ENCODE measurements at places on chromosomes 5 and 9.

GRCh38 chr5:34657274-34657921 lies 1.3 kb downstream of the RAI14 start:
- no peak for DNase-seq

GRCh38 chr9:14994738-14995137 lies 84.5 kb upstream of the FREM1 start:
- DNase-seq, result no peak

DNA sequence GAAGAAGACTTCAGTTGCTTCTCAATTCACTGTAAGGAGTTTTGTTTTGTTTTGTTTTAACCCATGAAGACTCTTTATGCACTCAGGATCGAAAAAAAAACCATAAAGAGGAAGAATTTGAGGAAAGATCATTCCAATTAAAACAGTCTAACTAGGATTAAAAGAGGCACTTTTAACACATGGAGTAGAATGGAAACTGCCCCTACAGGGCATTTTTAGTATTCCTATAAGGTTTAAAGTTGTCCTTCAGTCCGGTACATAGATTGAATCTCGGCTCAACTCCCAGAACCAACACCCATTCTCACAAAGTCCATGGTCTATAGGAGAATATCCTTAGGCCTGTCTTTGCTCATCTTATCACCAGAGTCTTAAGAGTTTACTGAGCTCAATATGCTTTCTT lies 469.6 kb downstream of the DTWD2 start:
- no peak for DNase-seq

- no peak for DNase-seq
Measured at GRCh38 chr9:117135501-117136098, 279.3 kb downstream of the ASTN2 start.

GRCh38 chr9:18297056-18297841 lies 176.7 kb upstream of the ADAMTSL1 start:
- no peak for DNase-seq

- peak; percentile 93 for DNase-seq
Measured at GRCh38 chr5:43514816-43515677, at the start of gene C5orf34. Gene C5orf34, minus strand, starts transcription at chr5:43515148. Its CDS starts 5,809 bp downstream, at chr5:43509339.

DNA sequence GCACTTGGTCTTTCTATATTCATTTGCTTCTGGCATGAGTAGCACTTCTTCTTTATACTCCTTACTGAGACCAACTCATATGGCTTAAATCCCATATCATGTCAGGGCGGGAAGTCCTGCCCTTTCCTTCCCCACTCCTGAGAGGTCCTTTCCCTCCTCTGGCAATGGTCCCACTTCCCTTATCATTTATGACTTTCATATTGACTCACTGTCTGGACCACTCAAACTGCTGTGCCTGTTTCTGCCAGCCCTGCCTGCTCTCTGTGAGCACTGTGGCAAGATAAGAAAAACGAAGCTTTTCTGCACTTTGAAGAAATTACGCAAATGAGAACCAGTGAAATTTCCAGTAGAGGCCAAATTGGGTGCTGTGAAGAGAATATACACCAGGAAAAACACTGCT lies 58.1 kb downstream of the ZNF474 start:
- no peak for DNase-seq

DNA sequence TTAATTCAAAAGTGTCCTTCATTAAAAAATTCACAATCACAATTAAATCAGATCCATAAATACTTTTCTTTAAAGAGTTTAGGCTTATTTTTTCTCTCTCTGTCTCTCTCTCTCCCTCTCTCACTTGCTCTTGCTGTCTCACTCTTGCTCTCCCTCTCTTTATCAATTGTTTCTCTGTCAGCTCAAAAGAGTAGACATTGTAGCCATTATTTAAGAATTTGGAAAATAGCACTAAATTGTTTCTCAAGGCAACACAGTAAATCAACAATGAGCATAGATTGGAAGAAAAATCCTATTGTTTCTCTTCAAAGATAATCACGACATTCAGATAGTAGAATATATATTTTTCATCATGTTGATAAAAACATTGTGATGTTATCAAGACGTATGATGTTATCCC lies 1114.0 kb downstream of the PTPRD start:
- no peak for DNase-seq

DNA sequence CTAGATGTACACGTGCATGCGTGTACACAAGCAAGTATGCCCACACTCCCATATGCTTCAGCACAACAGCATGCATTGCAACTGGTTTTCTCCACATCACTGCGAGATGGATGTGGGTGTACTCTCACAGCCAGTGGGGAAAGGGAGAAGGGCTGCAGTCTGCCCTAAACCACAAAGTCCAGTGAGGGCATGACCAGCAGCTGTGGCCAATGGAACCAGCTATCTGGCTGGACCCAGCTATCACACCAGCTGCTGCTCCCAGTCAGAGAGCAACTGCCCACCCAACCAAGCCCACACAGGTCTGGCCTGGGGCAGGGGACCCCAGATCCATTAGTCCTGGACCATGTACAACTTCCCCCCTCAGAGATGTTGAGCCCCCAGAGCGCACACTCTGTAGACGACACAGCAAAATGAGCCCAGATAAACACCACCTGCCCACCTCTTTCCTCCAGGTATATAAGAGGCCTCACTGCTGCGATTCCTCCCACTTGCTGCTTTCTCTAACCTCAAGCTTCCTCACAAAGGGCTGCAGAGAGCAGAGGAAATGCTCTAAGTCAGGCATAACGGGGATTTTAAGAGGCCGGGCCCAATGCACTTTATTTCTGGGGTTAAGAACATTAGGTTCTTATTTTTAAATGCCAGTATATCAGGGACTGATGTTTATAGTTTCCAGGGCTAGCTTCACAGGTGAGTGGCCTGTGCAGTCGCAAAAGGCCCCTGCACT lies 39.0 kb downstream of the SHB start:
- no peak for DNase-seq

DNA sequence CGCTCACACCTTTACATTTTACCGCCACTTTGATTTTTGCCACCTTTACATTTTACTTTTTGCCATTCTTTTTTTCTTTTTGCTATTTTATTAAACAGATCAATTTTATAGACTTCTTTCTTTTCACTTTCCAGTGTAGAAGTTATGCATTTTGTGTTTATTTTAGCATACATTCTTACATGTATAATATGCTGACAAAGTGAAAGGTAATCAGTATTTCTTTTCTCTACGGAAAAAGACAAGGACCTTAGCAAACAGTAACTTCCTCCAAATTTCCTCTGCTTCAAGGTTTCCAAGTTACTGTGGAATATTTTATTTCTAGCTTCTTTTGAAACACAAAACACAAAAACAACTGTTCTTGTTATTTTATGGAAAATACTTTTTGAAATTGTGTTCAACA lies 97.0 kb downstream of the CEMIP2 start:
- DNase-seq, result no peak

DNA sequence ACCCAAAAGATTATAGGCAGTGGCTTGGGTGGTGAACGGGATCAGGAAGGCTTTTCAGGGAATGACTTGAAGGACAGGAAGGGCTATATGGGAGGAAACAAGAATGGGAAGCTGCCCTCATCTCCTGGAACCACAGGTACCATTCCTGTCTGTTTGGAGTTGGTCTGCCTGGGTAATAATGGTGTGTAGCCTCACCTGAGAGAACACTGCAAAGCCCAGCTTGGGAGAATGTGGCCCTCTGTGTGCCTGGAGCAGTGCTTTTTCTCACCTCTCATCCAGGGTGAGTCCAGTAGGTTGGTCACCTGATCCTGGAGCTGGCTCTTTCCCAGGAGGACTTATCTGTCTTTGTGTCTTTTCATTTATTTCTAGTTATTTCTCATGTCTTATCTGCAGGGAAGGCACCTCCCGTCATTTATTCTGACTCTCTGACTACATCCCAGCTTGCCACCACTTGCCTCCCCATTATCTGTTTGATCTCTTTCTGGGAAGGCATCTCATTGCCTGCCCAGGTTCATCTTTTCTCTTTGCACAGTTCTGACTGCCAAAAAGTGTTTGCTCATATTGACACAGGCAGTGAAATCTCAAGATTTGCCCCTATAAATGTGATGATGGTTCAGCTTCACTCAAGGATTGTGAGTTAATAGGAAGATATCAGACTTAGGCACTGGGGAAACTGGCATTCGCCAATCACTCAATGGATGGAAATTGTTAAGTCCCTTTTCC lies 22.5 kb upstream of the OR2S2 start:
- no peak for DNase-seq

GRCh38 chr9:18349530-18349929 lies 124.4 kb upstream of the ADAMTSL1 start:
- no peak for DNase-seq

GRCh38 chr5:59665086-59665831 lies 228.3 kb downstream of the PDE4D start:
- DNase-seq, result no peak

GRCh38 chr9:8014997-8015682 lies 215.6 kb upstream of the DMAC1 start:
- no peak for DNase-seq

GRCh38 chr9:33868440-33868973 lies 51.5 kb downstream of the UBE2R2 start:
- no peak for DNase-seq

- no peak for DNase-seq
Measured at GRCh38 chr5:111582993-111583601, 70.8 kb upstream of the STARD4 start.

DNA sequence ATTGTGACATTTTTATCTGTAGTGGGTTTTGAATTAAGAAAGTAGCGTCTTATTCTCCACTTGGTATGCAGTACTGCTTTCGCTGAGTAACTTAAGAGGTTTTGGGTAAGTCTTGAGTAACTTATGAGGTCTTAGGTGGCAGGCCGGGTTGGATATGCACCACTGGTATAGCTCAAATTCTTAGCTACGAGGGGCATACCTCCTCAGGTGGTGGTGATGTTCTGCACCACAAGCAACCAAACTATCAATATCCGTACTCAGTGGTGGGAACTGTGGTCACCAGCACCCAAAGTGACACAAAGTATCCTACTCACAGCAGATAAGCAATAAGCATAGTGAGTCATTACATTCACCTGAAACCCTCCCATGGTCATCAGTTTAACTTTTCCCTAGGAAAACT lies 13.7 kb downstream of the SMC2 start:
- no peak for DNase-seq

GRCh38 chr5:64839936-64840335 lies 71.2 kb downstream of the CWC27 start:
- DNase-seq, result no peak

GRCh38 chr9:32954642-32955041 lies 46.8 kb downstream of the APTX start:
- no peak for DNase-seq

DNA sequence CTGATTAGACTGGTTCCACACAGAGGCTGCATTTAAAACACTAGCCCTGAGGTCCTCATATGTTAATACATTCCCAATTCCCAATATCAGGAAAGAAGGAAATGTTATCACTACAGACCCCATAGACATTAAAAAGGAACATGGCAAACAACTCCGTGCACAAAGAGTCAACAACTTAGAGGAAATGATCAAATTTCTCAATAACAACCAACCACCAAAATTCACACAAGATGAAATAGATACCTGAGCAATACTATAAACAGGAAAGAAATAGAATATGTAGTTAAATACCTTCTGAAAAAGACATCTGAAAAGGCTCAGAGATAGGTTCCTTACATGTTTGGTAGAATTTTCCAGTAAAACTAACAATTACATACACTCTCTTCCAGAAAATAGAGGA lies 28.9 kb downstream of the SEMA4D start:
- no peak for DNase-seq

- no peak for DNase-seq
Measured at GRCh38 chr9:135152614-135153334, 65.3 kb downstream of the OLFM1 start.

DNA sequence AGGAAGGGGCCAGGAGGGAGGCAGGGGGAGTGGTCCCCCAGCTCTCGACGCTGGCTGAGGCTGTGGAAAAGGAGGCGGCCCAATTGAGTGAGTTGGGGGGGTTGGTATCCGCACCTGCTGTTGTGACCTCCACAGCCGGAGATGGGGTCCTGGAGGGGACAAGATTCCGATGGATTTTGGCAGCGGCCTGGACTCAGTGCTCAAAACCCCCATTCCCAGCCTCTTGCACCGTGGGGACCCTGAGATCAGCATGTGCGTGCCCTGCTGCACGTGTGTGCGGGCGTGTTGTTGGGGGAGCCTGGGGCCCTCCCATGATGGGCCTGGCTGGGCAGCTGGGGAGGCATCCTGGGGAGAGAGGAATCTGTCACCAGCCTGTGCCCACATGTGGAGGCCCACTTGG lies 15.0 kb downstream of the CNTFR start:
- no peak for DNase-seq

GRCh38 chr5:78411586-78411985 lies 51.2 kb downstream of the SCAMP1 start:
- no peak for DNase-seq

DNA sequence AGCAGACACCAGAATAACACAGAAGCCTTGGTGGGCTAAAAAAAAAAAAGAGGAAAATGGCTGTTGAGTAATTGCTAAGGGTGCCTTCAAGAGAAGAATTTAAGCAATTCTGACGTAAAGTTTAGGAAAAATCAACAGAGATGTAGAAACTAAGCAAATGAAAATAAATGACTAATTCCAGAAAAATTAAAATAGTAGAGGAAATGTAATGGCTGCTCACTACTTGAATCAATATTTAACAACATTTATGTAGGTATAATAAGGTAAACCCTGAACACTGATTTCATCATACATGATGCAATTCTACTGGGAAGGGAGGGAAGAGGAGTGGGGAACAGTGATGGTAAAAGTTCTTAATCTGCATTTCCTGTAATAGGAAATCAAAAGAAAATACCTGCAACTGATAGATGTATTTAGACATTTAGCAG lies 41.4 kb downstream of the PUM3 start:
- no peak for DNase-seq

DNA sequence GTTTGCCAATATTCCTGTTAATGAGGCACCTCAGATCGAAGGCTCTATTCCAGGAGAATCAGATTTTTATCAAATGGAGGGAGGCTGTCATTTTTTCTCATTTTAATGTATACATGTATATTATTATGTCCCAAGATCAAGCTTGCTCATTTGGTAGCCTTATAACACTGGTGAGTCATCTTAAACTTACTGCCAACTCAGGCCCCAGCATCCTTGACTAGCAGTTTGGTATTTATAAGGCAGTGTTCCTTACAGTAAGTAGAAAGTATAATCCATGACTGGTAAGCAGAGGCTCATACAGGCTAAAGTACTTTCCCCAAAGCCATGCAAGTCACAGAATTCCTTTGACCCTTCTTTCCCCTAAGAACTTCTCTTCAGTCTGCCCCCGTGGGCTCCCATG lies 90.7 kb upstream of the NR3C1 start:
- no peak for DNase-seq

GRCh38 chr9:131276094-131276888 lies at the start of gene FAM78A:
Gene FAM78A, minus strand, starts transcription at chr9:131276510. Its CDS starts 331 bp downstream, at chr9:131276179.
- DNase-seq, result no peak

DNA sequence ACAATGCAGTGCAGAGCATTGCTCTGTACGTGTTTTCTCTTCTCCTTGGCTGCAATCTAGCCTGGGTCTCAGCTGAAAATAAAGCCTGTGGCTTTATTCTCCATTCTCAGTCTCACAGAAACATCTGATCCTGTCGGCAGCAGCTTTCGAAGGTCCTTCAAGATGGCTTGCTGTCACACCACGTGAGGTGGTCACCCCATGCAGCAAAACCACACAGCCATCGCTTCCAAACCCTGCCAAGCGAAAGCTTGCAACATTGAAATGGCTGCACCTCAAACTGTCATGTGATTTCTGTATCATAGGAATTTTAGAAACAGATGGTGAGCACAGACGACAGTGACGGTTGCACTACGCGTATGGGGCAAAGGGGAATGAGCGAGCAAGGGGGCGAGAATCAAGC lies 98.5 kb upstream of the SMARCA2 start:
- no peak for DNase-seq

All from activated CD4-positive, alpha-beta T cell treated with anti-CD3 and anti-CD28 coated beads for 4 hours (primary cell).